ENCODE measurements at places on chromosomes 6 and 20.

DNA sequence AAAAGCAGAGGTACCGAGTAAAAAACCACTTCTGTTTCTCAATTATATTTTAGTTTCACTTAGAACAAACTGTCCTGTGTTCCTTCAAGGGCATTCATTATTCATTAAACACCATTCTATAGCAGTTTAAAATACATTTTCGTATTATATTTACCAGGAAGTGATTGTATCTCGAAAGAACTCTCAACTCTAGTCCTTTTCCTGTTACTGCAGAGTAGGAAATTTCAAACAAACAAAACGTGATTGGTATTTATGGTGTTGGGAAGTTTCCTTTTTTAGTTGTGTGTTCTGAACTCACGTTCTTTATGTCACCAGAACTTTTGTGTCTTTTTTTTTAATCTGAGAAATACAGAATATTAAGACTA is 139.5 kb upstream of the BTBD3 start:
- no peak overlapping the region for H3K27ac ChIP-seq
- H3K36me3 ChIP-seq = no peaks in the 10 kb centered on the region
- H3K4me3 ChIP-seq = no peak overlapping the region

GRCh38 chr20:3045042-3045815 is 623 bp upstream of the MRPS26 start:
- H3K4me3 ChIP-seq = peak overlapping the region; percentile 99
- peak; percentile 67 for DNase-seq
- H3K36me3 ChIP-seq = peaks cover 7% of the 10 kb centered on the region
- H3K27me3 ChIP-seq = no peaks in the 10 kb centered on the region
- H3K4me1 ChIP-seq = 0 out of 2 replicates have a peak, but pooled peaks cover under 1% of the 10 kb centered on the region

GRCh38 chr20:17227219-17227575 is 357 bp downstream of the PCSK2 start:
- no peaks in the 10 kb centered on the region for H3K4me1 ChIP-seq
- no peak for DNase-seq
- H3K36me3 ChIP-seq = no peaks in the 10 kb centered on the region

- H3K27me3 ChIP-seq = no peaks in the 10 kb centered on the region
- H3K27ac ChIP-seq = no peak overlapping the region
- no peak overlapping the region for H3K4me3 ChIP-seq
- no peaks in the 10 kb centered on the region for H3K36me3 ChIP-seq
- no peaks in the 10 kb centered on the region for H3K4me1 ChIP-seq
Measured at GRCh38 chr6:2275892-2276242, 30.5 kb upstream of the GMDS start.

DNA sequence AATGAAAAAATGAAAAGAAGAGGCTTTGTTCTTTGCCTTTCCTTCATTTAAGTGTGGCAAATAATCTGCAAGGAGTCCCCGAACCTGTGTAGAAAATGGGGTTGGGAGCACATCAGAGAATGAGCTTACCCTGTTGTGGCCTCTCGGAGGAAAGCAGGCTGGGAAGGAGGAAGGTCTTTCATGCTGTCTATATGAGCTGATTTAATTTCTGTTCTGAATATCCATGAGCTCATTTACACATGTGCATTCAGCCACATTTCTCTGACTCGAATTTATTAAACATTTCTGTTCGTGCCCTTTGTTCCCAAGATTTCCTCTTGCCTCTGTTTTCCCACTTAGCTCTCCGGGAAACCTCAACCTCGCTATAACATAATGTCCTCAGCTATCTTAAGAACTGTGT is 584.4 kb upstream of the CDH4 start:
- no peak for DNase-seq
- H3K27me3 ChIP-seq = no peaks in the 10 kb centered on the region
- no peaks in the 10 kb centered on the region for H3K36me3 ChIP-seq
- no peak overlapping the region for H3K27ac ChIP-seq
- H3K4me3 ChIP-seq = no peak overlapping the region

Measured in MM.1S (cell line).